ENCODE measurements at places on chromosomes 16 and 17.

DNA sequence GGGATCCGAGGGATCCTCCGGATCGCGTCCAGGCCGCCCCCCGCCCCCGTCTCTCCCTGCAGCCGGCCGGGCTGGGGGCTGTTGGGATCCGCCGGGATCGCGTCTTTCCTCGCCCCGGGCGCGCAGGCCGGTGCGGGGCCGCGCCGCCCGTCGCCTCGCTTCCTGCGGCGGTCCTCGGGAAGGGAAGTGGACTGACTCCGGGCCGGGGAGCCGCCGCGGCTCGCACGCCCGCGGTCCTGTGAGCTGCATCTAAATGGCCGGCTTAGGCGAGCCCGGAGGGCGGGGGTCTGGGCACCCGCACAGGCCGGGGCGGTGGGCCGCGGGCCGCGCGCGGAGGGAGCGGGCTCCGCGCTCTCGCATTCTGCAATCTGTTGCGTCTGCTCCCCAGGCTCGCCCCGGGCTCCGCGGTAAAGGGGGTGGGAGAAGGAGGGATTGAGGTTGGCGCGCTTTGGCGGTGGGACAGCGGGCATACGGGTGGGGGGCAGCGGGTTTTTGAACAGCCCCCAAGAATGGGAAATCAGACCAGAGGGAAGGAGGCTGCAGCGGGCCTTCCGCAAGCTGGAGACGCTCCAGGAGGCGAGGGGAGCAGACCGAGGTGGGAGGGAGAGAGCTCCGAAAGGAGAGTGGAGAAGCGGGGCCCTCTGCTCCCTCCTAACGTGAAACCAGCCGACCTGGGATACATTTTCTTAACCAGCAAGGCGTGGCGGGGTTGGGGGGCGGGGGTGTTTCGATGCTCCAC, 2.2 kb downstream of the TMEM132E start:
- DNase-seq, result no peak

DNA sequence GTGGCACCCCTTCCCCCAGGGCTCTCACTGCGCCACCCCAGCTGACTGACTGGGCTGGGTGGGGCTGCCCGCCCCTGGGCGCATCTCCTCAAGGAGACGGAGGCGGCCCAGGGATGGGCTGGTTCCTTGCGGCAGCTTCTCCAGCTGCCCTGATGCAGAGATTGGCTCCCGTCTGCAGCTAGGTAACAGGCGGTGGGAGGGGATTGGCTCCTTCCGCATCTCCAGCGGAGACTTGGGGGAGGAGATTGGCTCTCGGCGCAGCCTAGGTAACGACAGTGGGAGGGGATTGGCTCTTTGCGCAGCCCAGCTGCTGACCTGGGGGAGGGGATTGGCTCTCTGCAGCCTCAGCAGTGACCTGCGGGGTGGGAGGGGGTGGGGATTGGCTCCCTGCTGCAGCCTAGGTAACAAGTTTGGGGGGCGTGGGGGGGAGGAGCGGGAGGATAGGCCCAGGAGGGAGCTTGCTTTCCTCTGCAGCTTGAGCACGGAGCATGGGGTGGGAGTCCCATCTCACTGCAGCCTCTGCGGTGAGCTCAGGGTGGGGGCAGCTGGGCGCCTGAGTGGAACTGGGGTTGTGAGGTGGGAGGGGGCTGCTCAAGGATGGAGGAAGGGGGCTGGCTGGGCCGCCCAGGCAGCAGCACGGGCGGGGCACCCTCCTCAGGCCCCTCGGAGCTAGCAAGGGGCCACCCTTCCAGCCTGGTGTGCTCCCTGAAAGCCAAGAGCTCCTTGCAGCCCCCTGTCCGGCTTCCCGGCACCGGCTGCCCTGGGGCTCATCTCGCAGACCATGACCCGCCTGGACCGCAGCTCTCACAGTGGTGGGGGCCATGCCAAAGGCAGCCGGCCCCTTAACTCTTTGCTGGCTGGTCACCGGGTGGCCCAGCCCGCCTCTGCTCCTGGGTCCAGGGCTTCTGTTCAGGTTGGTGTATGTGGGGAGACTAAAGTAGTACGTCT, 6.4 kb downstream of the NFE2L1 start:
- DNase-seq, result peak; percentile 33

GRCh38 chr17:58324409-58325288, 3.9 kb downstream of the TSPOAP1 start:
- no peak for DNase-seq

- no peak for DNase-seq
Measured at GRCh38 chr16:85286066-85286831, 174.0 kb upstream of the CIBAR2 start.

- no peak for DNase-seq
Measured at GRCh38 chr17:31488264-31488981, 96.9 kb downstream of the RAB11FIP4 start.

GRCh38 chr16:27699540-27699939, 149.6 kb downstream of the KATNIP start:
- DNase-seq, result no peak

- no peak for DNase-seq
Measured at GRCh38 chr17:37820313-37820994, 75.6 kb upstream of the HNF1B start.

GRCh38 chr17:35523296-35523695, 14.2 kb downstream of the SLFN12L start:
- DNase-seq, result no peak

GRCh38 chr16:70676675-70677498, 9.0 kb downstream of the MTSS2 start:
- DNase-seq, result no peak

- peak; percentile 91 for DNase-seq
Measured at GRCh38 chr17:75105126-75106080, 4.4 kb upstream of the ARMC7 start.

GRCh38 chr16:180101-180675, at the start of gene HBQ1:
HBQ1 (plus strand) TSS chr16:180459; CDS start chr16:180487, 28 bp downstream.
- DNase-seq, result no peak

- DNase-seq, result peak; percentile 85
Measured at GRCh38 chr17:42964161-42964932, at the start of gene AARSD1. AARSD1 (minus strand) TSS chr17:42964454; CDS start chr17:42964440, 14 bp downstream.

- no peak for DNase-seq
Measured at GRCh38 chr16:81520560-81521135, 76.0 kb downstream of the CMIP start.

DNA sequence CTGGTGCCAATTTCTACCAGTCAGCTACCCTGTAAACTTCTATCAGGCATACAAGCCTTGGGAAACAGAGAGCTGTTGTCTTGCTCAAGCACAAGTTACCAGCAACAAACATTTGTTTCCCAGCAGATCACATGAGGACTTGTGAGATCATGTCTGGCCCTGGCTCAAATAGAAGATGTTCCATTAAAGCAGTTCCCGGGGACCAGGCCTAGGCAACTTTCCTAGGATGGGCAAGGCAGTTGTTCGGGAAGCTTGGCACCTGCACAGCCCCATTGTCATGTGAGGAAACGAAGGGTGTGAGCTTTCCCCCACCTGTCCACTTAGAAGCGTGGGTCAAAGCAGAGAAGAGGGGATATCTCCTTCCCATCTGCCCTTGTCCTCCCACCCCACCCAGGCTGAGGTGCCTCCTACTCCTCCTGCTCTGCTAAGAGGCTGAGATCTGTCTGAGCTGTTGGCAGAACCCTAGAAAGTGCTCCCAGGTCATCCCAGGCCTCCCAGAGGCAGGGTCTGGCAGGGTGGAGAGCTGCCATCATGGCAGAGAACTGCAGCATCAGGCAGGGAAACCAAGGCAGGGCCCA, 11.2 kb upstream of the SLC47A2 start:
- no peak for DNase-seq

DNA sequence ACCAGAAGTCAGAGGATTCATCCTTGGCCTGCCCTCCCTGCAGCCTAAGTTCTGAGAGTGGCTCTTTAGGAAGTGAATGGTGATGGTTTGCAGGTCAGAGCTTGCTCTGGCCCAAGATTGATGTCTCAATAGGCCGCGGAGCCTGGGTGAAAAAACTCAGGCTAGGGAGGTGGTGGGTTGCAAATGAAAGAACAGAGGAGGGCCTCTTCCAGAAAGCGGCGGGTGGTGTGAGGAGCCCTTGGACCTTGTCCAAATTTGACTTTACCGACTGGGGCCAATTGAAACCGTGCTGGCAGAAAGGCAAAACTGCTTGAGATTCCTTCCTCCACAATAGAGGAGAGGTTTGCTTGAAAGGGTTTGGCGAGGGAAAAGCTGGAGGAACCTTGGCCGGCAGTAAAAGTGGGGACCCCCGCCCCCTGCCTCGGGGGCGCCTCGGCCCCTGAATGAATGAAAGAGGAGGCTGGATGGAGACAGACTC, 331.3 kb downstream of the SEC14L1 start:
- no peak for DNase-seq

DNA sequence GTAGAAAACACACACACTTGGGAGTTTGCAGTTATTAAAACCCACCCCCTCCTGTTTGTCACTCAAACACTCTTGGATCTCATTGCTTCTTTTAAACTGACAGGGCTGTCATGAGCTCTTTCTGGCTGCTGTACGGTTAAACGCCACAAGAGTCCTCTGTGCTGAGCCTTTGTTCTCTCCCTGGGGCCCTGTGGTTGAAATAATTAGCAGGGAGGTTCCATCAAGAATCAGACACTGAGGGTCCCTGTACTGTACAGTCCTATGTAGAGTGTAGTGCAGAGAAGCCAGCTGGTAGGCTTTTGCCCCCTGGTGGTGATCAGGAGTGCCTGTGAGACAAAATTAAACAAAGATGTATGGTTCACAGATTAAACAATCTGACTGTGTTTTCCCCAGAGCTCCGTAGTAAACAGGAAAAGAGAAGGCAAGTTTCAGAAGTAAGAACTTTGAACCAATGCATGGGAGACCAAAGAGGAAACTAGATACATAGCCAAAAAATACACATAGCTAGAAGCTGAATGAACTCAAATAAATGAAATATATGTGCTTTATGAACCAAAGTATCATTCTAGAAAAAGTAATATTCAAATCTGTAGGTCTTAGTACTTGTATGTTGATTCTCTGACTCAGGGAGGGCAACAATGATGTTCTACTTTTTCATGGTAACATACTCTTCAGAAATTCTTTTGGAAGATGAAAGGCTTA, 1.4 kb upstream of the SSH2 start:
- peak; percentile 99 for DNase-seq
